ENCODE measurements at places on chromosomes 2 and 18.

DNA sequence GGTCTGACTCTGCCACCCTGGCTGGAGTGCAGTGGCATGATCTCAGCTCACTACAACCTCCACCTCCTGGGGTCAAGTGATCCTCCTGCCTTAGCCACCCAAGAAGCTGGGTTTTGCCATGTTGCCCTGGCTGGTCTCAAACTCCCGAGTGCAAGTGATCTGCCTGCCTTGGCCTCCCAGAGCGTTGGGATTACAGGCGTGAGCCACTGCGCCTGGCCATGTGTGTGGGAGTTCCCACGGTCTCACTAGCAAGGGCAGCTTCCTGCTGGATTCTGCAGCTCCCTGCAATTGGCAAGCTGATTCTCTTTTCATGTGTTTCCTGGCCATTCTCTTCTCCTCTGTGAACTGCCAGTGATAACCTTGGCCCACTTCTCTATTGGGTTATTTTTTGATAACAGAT, 84.0 kb downstream of the USP40 start:
- H3K27ac ChIP-seq: peak overlapping the region; percentile 48
- no peaks in the 10 kb centered on the region for H3K27me3 ChIP-seq
- H3K4me1 ChIP-seq: peaks cover 15% of the 10 kb centered on the region
- peak overlapping the region; percentile 39 for H3K4me3 ChIP-seq
- peaks cover 41% of the 10 kb centered on the region for H3K36me3 ChIP-seq
- DNase-seq: no peak

GRCh38 chr2:44285174-44285573, 9.9 kb downstream of the SLC3A1 start:
- H3K4me1 ChIP-seq: no peaks in the 10 kb centered on the region
- peaks cover 3% of the 10 kb centered on the region for H3K36me3 ChIP-seq
- no peak overlapping the region for H3K27ac ChIP-seq
- no peak for DNase-seq
- no peaks in the 10 kb centered on the region for H3K27me3 ChIP-seq
- H3K4me3 ChIP-seq: no peak overlapping the region

DNA sequence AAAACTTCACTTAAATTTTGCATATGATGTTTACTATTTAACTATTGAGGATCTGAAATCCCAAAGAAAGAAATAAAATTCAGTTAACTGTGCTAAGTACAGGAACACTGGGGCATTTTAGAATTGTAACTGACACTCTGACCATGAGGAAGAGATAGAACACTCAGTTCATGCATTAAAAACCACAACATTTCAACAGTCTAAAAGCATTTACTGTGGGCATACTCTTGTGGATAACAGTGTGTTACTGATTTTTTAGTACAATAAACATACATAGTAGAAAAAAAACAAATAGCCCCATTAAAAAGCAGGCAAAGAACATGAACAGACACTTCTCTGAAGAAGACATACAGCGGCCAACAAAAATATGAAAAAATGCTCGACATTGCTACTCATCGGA, 1122.7 kb upstream of the PIK3C3 start:
- no peaks in the 10 kb centered on the region for H3K36me3 ChIP-seq
- H3K27me3 ChIP-seq: no peaks in the 10 kb centered on the region
- H3K27ac ChIP-seq: no peak overlapping the region
- H3K4me1 ChIP-seq: no peaks in the 10 kb centered on the region
- H3K4me3 ChIP-seq: no peak overlapping the region
- DNase-seq: no peak

- no peak overlapping the region for H3K4me3 ChIP-seq
- H3K27ac ChIP-seq: no peak overlapping the region
- no peaks in the 10 kb centered on the region for H3K36me3 ChIP-seq
- no peaks in the 10 kb centered on the region for H3K4me1 ChIP-seq
- DNase-seq: no peak
These were observed 465.0 kb upstream of the SOX11 start for GRCh38 chr2:5227062-5227699.

DNA sequence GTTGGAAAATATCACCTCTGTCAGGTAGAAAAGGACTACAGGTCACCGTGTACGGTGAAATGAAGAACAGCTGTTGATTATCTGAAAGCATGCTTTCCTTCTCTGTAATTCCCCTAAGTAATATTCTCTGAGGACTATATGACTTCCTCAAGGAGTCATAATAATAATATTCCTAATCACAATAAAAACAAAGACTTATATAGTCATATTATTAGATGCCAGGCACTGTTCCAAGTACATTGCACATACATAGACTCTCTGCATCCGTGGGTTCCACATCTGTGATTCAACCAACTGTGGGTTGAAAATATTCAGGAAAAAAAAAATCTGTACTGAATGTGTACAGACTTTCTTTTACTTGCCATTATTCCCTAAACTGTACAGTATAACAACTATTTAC, 512.4 kb upstream of the ID2 start:
- peaks cover 1% of the 10 kb centered on the region for H3K4me1 ChIP-seq
- DNase-seq: no peak
- H3K4me3 ChIP-seq: no peak overlapping the region
- peaks cover 20% of the 10 kb centered on the region for H3K27me3 ChIP-seq
- no peak overlapping the region for H3K27ac ChIP-seq
- no peaks in the 10 kb centered on the region for H3K36me3 ChIP-seq

- no peak overlapping the region for H3K4me3 ChIP-seq
- peaks cover 13% of the 10 kb centered on the region for H3K27me3 ChIP-seq
- DNase-seq: no peak
- no peaks in the 10 kb centered on the region for H3K36me3 ChIP-seq
- no peaks in the 10 kb centered on the region for H3K4me1 ChIP-seq
These were observed 41.4 kb upstream of the RPL31 start for GRCh38 chr2:100960688-100961087.

DNA sequence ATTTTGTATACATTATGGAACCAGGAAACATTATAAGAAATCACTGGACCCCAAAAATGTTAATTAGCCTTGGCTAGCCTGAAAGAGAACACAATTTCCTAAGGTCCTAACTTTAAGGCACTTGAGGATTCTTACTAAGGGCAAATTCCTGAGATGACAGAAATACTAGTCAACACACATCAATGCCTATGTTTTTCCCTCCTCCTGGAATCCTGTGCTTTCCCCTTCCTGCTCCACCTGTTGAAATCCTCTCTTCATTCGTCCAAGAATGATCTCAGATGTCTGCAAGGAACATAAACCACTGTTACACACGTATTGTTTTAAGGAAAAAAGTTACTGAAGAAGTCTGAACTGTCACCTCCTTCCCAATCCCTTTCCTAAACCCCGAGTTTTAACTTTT, 21.2 kb upstream of the DARS1 start:
- no peak overlapping the region for H3K4me3 ChIP-seq
- DNase-seq: no peak
- H3K4me1 ChIP-seq: peaks cover 63% of the 10 kb centered on the region

GRCh38 chr2:217851191-217852020, 151.4 kb downstream of the TNS1 start:
- peaks cover 5% of the 10 kb centered on the region for H3K27me3 ChIP-seq
- H3K4me3 ChIP-seq: no peak overlapping the region
- no peak for DNase-seq
- H3K4me1 ChIP-seq: peaks cover 10% of the 10 kb centered on the region
- H3K27ac ChIP-seq: no peak overlapping the region

- H3K4me1 ChIP-seq: peaks cover 3% of the 10 kb centered on the region
- H3K36me3 ChIP-seq: no peaks in the 10 kb centered on the region
- no peak for DNase-seq
- H3K27ac ChIP-seq: no peak overlapping the region
- H3K4me3 ChIP-seq: no peak overlapping the region
These were observed 61.9 kb upstream of the HK2 start for GRCh38 chr2:74772046-74772445.

DNA sequence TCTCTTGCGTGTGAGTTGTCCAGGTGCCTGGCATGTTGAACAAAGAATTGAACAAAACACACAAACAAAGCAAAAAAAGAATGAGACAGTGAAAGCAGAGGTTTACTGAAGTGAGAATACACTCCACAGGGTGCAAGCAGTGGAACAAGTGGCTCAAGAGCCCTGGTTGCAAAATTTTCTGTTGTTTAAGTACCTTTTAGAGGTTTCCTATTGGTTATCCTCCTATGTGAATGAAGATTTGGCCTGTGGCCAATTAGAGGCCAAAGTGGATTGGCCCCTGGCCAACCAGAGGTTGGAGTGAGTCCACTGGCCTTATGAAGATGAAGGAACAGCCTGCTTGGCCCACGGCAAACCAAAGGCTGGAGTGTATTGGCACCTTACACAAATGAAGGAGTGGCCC, 1188.5 kb upstream of the NRXN1 start:
- H3K4me3 ChIP-seq: no peak overlapping the region
- H3K27me3 ChIP-seq: no peaks in the 10 kb centered on the region
- no peaks in the 10 kb centered on the region for H3K4me1 ChIP-seq
- H3K27ac ChIP-seq: no peak overlapping the region

DNA sequence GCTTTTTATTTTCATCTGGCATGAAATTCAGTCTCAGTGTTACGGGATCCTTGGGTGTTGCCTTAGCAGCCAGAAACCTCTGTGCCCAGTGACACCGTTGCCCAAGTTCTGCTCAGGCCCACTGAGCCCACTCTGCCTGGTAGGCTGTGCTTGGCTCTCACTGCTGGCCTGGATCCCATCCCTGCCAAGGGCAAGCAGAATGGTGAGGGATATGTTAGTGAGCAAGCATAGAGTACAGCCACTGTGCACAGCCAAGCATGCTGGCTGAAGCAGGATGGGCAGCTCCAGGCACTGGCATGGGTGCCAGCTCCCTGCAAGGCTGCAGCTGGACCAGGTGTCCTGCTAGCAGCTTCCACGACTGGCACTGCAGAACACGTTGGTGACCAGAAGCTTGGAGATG, 194.7 kb upstream of the TFPI start:
- no peak for DNase-seq
- no peaks in the 10 kb centered on the region for H3K4me1 ChIP-seq
- H3K36me3 ChIP-seq: no peaks in the 10 kb centered on the region
- no peak overlapping the region for H3K27ac ChIP-seq
- no peak overlapping the region for H3K4me3 ChIP-seq

DNA sequence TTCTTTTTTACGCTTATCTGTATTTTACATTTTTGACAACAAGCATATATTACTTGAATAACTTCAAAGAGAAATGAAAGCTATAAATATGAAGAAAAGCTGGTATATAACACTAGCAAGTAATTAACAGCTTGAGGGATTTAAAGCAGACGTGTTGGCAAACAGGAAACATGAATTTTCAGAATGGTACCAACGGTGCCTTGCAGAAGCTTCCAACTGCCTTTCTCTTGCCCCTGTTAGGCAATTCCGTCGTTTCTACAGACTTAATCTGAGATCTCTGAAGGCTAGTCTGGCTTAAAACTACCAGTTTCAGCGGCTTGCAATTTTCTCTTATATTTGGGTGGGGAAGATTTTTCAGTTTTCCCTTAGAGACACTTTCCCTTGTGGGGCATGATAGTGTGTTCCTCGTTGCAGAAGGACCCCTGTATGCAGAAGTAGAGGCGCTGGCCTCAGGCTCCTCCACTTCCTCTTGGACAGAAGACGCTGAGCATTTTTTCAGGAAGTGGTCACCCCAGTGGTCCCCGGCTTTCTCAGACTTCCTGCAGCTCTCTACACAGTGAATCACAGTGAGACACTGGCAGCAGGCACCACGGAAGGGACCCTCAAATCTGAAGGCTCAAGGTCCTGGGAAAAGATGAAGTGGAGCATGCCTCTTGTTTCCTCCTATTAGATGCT, 56.2 kb upstream of the SLC16A14 start:
- H3K4me3 ChIP-seq: peak overlapping the region; percentile 59
- peaks cover 11% of the 10 kb centered on the region for H3K4me1 ChIP-seq
- DNase-seq: peak; percentile 18
- H3K27ac ChIP-seq: peak overlapping the region; percentile 65

DNA sequence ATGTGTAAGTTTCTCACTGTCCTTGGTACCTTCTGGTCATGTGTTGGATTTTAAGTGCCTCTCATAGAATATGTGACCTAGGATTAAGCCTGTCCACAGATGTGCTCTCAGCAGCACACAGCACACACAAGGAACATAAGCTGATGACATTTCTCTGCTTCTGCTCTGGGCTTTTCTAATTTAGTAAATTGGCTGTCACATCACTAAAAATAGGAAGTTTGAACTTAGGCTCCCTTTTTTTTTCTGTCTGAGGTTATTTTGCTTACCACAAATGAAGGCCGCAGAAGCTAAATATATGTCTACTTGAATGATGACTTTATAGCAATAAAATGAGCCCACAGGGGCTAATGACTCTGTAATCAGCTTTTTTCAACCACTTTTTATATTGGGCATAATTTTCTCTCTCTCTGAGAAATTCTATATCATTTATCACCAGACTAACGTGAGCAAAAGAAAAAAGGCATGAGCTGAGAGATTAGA, 150.2 kb upstream of the KLHL14 start:
- peak overlapping the region; percentile 88 for H3K27ac ChIP-seq
- no peaks in the 10 kb centered on the region for H3K36me3 ChIP-seq
- peak overlapping the region; percentile 72 for H3K4me3 ChIP-seq
- no peak for DNase-seq
- peaks cover 67% of the 10 kb centered on the region for H3K4me1 ChIP-seq

DNA sequence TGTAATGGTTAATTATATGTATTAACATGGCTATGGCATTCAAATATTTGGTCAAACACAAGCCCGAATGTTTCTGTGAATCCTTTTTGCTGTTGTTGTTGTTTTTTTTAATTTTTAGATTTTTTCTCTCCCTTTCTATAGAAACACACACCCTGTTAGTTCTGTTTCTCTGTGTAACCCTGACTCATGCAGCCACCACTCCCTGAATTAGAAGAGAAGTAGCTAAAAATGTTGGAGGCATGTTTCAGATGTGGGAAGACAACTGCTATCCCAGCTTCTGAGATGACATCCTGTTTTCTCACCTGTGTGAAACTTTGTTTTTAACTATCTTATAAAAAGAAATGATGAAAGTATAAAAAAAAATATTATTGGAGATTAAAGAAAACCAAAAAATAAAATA, 219.6 kb upstream of the RGPD4 start:
- no peak overlapping the region for H3K27ac ChIP-seq
- no peak overlapping the region for H3K4me3 ChIP-seq
- H3K36me3 ChIP-seq: no peaks in the 10 kb centered on the region
- H3K4me1 ChIP-seq: no peaks in the 10 kb centered on the region
- DNase-seq: no peak
- H3K27me3 ChIP-seq: no peaks in the 10 kb centered on the region

DNA sequence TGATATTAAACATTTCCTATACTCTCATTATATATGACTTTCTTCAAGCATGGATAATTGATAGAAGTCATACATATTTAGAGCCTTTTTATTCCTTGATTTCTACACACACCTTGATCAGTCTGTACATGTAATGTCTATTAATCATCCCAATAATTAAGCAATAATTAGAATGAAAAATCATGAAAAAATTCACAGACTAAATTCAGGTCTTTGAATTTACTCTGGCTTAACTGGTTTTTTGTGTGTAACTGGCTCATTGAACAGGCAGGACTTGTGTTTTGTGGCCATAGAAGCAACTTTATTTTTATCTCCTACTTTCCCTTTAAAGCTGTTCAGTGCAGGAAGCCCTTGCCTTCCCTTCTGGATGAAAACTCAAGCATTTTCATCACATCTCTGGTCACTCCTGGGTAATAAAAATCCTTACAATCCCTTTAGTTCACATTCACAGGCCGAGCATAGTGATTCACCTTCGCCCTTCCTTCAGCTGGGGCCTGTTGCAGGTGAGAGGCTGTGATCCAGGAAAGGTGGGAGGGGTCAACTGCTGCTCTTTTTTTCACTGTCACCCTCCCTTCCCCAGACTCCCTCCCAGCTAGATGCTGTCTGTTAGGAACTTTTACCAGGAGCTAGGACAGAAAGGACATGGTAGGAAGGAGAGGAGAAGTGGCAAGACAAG, 58.0 kb upstream of the ITSN2 start:
- H3K4me3 ChIP-seq: no peak overlapping the region
- DNase-seq: no peak
- H3K27ac ChIP-seq: peak overlapping the region; percentile 17
